ENCODE measurements at places on chromosomes 13 and 19.

- no peak for DNase-seq
These were observed 8.8 kb upstream of the CACNG6 start for GRCh38 chr19:53982611-53983010.

- DNase-seq: no peak
These were observed 14.9 kb upstream of the IL4I1 start for GRCh38 chr19:49911381-49912145.

DNA sequence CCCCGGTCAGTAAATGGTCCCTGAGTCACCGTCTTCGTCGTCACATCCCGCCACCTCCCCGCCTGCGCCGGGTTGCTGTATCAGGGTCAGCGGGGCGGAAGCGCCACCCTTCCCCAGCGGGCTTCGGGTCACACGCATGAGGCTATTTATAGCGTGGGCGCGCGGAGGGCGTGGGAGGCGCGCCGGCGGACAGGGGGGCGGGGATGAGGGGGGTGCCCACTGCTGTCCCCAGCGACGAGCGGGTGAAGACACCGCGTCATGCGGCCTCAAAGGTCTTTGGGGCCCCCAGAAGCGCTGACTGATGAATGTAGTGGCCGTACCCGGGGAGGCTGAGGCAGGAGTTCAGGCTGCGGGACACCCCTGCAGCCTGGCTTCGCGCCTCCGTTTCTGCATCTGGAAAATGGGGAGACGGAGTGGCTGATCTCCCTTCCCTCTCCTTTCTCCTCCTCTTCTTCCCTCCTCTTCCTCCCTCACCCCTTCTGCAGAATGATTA is 7.9 kb downstream of the UNC13A start:
- no peak for DNase-seq

GRCh38 chr13:22463089-22463488 is 717.7 kb upstream of the SGCG start:
- DNase-seq: no peak

GRCh38 chr13:26759907-26760831 is at the start of gene GPR12:
Gene GPR12, minus strand, starts transcription at chr13:26760786. Its CDS starts 959 bp downstream, at chr13:26759827.
- no peak for DNase-seq

GRCh38 chr13:27964741-27965323 is 4.3 kb downstream of the CDX2 start:
- DNase-seq: no peak

DNA sequence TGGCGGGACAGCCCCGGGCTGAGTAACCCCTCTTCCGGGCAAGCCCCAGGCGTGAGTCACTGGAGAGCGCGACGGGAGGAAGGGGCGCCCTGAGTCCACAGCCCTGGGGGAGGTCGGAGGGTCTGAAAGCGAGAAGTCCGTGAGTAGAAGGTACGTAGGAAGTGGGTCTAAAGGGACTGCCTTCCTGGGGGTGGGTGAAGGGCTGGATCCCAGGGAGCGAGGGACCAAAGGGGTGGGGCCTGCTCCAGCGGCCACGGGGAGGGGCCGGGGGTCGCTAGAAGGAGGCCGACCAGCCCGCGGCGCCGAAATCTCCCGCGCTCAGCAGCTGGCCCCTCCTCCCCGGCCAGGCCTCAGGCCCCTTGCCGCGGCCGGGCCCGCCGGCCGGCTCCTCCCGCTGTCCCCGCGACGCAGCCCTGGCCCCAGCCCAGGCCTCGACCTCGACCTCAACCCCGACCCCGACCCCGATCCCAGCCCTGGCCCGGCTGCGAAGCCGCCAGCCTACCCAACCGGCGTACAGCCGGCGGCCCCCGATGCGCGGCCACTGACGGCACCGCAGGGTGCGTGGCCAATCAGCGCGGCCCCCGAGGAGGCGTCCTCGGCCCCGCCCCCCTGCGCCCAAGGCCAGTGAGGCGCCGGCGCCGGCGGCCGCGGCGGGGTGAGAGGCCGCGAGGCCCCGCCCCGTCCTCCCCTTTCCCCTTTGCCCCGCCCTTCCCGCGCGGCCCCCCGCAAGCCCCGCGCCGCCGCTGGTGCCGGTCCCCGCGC is 22.6 kb downstream of the IPO5 start:
- peak; percentile 88 for DNase-seq

DNA sequence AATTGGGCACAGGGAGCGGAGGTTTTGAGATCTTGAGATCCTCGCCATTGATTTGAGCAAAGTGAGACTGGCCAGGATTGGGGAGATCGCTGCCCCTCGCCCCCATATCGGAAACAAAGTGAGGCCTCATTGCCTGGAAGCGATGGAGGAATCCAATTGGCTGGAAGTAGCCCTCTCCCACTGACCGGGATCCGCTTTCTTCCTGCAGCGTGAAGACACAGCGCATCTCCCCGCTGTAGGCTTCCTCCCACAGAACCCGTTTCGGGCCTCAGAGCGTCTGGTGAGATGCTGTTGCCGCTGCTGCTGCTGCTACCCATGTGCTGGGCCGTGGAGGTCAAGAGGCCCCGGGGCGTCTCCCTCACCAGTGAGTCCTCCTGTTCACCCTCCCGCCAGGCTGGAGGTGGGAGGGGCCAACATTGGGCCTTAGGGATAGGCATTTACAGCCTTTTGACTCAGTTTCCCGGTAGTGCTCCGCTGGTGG is 438 bp downstream of the PRKCSH start:
- DNase-seq: no peak

DNA sequence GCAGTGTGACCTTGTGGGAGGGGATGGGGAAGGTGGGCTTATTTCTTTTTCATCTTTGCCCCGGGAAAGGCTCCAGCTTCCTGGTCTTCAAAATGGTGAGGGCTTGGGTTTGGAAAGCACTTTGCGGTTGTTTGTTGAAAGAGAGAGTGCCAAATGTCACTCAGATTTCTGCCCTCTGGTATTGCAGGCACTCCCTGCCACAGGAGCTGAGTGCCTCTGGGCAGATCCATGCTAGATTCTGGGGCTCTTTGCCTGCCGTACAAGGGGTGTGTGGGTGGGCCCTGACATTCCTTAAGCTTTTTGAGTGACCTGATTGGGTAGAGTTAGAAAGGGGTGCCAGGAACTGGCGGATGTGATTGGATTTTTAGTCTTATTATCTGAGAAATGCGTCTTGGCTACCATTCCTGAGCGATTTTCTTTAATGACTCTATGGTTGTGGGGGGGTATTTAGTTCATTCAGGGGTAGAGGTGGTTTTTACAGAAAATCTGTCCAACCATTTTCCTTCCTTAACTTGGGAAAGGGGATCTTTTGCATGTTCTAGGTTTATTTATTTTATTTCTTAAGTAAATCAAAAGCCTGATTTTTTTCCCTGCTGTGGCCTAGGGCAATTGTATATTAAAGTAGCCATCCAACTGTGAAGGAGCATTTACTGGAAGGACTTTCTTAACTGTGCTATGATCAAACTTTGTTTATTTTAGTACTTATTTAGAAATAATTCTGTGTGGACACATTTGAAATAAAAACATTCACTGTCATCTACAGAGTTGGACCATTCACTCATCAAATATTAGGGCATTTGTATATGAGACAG is 3.2 kb downstream of the ARHGAP35 start:
- no peak for DNase-seq

DNA sequence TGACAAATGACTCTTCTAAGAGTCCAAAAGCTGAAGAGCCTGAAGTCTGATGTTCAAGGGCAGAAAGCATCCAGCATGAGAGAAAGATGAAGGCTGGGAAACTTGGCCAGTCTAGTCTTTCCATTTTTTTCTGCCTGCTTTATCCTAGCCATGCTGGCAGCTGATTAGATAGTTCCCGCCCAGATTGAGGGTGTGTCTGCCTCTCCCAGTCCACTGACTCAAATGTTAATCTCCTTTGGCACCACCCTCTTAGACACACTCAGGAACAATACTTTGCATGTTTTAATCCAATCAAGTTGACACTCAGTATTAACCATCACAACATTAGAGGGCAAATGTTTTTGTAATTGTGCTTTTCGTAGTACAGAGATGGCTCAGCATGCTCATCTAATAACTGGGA is 267.5 kb upstream of the KLHL1 start:
- DNase-seq: no peak

GRCh38 chr19:30734669-30735068 is 362.5 kb downstream of the ZNF536 start:
- no peak for DNase-seq

- DNase-seq: no peak
These were observed 72.9 kb downstream of the TEX29 start for GRCh38 chr13:111393221-111393790.

DNA sequence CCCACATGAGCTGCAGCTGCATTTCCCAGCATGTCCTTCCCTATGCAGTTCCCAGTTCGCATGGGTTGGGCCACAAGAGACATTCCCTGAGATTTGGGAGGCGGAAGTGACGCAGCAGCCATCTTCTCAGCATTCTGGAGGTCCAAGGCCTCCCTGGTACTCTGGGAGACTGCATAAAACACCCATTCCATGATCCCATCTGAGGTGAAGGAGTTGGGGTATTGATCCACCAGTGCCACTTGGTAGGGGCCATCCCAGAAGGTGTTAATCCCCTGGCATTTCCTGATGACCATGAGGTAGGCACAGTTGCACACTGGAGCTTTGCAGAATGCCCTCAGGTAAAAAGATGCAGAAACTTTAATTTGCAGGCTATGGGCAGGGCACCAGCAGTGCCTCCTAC is 25.4 kb downstream of the POP4 start:
- DNase-seq: no peak
